Activated CD4-positive, alpha-beta T cell treated with anti-CD3 and anti-CD28 coated beads for 36 hours (primary cell): ENCODE measurements at places on chromosomes 5 and 9. TPM values are rescaled to one million over a fixed set of nuclear protein-coding genes. Genes with fewer than 3 reads are reported as not detected.

The SPINK6 gene
- not detected for total RNA-seq

The DMGDH gene
- 0.86 TPM for total RNA-seq

The FSTL4 gene
- total RNA-seq, result not detected

GRCh38 chr5:83036991-83037575 lies 40.1 kb downstream of the TMEM167A start:
- peaks cover 10% of the 10 kb centered on the region for H3K4me1 ChIP-seq
- no peak for DNase-seq
- no peak overlapping the region for H3K27ac ChIP-seq
- H3K36me3 ChIP-seq, result no peaks in the 10 kb centered on the region
- no peak overlapping the region for H3K4me3 ChIP-seq

- H3K4me3 ChIP-seq, result no peak overlapping the region
- no peak for DNase-seq
- H3K4me1 ChIP-seq, result no peaks in the 10 kb centered on the region
- H3K36me3 ChIP-seq, result no peaks in the 10 kb centered on the region
These were observed 792.9 kb downstream of the EFNA5 start for GRCh38 chr5:106877881-106878280.

The LARP1 gene
- total RNA-seq, result 339 TPM
